HT-29 (cell line): ENCODE measurements at places on chromosomes 4 and X.

- DNase-seq = peak; percentile 8
Observed at GRCh38 chr4:155342142-155342541, 34.6 kb downstream of the MAP9 start.

GRCh38 chrX:154751203-154751668 is 359 bp upstream of the GAB3 start:
- DNase-seq = no peak

GRCh38 chrX:9770319-9770718 is 4.7 kb upstream of the GPR143 start:
- DNase-seq = no peak

DNA sequence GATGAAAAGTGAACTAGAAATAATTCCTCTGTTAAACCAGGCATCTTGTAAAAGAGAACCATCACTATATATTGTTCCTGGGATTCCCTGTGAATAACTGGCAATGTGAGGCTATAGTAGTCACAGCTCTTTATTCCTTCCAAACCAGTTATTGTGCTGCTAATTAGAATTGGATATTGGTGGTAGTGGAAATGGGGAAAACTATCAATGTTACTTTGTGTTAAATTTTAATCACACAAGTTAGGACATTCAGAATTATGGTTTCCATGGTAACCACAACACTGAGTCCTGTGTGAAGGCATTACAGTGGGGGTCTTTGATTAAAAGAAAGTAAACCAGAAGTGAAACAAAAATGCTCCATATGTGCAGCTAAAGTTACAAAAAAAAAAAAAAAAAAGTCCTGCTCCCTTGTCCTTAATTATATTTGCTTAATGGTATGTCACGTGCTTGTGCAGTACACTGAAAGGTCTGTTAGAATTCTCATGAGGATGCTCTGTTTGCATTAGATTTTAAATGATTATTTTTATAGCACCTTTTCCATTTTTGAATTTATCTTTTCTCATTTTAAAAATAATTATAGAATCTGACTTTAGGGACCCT is 200.4 kb downstream of the ADGRL3 start:
- DNase-seq = no peak

DNA sequence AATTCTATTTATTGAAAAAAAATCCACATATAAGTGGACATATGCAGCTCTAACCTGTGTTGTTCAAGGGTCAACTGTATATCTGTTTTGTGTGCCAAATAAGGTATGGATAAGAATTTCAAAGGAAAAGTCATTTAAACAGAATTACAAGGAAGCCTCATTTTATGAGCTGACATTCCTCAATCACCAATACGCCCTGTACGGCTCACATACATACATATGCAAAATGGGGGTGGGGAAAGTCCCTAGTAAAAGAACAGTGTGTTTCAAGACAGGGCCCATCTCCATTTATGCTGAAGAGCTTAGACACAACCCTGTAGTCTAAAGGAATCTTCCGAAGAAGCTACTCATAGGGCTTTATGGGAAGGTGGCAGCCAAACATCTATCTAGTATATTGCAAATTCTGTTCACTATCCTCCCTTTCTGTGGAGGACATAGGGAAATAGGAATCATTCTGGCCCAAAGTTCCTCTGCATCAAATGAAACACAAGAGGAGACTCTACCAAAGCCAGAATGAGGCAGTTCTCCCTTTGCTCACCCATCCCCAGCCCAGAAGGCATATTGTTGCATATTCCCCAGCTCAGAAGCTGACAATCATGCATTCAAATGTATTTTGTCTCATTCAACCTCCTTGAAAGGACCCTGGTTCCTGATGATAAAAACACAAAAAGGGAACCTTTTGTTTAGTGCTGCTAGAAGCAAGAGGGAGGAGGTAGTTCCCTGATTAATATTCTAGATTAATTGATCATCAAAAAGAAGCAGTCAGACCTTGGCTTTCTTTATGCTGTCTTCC is 13.7 kb upstream of the ZBTB33 start:
- DNase-seq = no peak

DNA sequence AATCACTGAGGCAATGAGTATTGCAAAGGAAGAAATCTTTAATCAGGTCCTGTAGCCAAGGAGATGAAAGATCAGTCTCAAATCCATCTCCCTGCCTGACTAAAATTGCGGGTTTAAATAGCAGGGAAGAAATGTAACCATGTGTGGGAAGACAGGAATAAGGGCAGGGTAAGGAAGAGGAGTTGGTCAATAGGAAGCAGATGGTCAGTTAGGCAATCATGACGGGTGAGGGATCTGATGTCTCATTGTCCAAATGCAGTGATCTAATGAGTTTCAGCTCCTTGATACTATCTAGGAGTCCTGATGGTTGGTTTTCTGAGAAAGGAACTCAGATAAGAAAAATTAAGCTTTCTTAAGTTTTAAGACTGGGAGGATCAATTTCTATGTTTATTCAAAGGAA is 200.8 kb downstream of the SPATA18 start:
- no peak for DNase-seq

- DNase-seq = no peak
Observed at GRCh38 chrX:132425744-132426318, 63.0 kb downstream of the MBNL3 start.

DNA sequence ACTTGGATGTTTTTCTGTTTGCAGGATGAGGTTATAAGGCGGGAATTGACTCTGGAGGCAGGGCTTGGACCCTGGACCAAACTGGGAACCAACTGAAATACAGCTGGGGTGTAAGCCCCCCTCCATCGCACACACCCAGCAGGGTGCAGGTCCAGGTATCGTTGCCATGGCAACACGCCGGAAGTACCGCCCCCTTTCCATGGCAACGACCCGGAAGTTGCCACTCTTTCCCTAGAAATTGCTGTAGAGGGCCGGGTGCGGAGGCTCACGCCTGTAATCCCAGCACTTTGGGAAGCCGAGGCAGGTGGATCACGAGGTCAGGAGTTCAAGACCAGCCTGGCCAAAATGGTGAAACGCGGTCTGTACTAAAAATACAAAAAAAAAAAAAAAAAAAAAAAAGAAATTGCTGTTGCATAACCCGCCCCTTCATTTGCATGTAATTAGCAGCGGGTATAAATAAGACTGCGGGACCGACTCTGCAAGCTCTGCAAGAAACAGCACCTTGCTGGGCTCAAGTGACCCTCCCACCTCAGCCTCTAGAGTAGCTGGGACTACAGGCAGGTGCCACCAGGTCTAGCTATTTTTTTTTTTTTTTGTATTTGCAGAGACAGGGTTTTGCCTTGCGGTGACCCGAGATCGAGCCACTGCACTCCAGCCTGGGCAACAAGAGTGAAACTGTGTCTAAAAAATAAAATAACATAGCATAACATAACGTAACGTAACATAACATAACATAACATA is 139.6 kb downstream of the CRLF2 start:
- DNase-seq = no peak

- no peak for DNase-seq
Observed at GRCh38 chrX:17826609-17827496, 34.2 kb downstream of the RAI2 start.

DNA sequence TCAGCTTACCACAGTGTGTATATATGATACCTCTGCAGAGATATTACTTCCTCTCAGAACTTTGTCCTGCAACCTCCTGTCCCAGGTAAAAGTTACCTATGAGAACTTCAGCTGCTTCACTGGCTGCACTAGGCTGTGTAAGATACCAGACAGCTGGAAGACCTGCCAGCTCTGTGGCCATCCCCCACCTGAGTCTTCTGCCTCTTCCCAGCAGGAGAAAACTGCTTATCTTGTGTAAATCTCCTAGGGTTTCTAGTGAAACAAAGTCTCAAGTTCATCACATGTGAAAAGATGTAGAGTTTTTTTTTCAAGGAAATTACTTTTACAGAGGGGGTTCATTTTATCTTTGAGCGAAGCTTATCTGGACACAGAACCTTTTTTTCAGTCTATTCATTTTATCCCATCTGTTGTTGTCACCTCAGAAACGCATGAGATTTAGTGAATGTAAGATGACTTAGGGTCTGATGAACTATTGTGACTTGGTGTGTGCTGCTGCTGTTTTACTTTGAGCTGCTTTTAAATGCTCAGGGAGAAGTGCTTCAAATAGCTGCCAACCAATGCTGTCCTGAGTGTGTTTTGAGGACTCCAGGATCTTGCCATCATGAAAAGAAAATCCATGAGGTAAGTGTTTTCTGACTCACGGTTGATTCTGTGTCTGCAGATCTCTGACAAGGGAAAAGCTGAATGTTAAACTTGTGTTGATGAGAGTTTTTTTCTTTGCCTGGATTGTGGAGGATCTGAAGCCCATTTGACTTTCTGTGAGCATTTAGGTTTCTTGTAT is 187.8 kb downstream of the FRAS1 start:
- DNase-seq = no peak

DNA sequence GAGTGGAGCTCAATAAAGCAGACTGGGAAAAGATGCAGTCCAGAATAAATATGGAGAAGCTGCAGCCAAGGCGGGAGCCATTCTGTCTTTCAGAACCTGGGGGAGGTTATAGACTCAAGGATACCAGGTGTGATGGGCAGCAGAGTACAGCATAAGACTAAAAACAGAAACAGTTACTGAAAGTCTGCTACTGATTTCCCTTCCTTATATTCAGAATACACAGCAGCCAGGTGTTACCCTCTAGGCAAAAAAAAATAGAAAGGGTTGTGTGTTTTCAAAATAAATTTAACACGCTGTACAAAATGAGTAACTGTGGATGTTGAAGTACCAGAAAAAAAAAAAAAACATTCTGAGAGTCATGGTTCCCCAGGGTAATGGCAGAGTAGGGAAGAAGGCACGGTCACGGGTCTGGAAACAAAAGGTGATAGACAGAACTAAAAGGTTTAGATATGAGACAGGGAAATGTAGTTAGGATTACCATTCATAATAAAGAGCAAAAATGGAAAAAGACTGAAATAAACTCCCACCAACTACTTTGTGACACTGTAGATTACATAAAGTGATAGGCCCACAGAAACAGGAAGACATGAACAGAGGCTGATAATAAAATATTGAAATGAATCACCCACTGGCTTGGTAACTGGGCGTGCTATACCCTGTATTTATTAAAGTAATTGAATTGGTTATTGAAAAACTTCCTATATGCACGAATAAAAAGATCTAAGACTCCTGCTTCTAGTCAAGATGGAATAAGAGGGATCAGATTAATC is 10.8 kb upstream of the HHIP start:
- no peak for DNase-seq

GRCh38 chr4:81722290-81722851 is 250.7 kb upstream of the RASGEF1B start:
- DNase-seq = no peak

DNA sequence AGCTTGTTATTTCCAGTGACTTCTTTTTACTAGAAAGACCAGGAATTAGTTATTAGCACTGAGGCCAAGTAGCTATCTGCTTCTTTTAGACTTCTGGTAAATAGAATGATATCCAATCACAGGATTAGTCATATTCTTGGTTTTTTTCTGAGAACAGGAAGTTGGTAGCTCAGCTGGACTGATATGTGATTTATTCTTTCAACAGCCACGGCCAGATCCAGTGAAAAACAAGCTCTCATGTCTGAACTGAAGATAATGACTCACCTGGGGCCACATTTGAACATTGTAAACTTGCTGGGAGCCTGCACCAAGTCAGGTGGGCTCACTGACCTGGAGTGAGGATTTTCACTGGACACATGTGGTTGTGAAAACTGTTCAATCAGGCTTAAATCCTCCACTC is 48.6 kb downstream of the PDGFRA start:
- no peak for DNase-seq

GRCh38 chr4:156038772-156039171 is 85.1 kb upstream of the CTSO start:
- DNase-seq = no peak

DNA sequence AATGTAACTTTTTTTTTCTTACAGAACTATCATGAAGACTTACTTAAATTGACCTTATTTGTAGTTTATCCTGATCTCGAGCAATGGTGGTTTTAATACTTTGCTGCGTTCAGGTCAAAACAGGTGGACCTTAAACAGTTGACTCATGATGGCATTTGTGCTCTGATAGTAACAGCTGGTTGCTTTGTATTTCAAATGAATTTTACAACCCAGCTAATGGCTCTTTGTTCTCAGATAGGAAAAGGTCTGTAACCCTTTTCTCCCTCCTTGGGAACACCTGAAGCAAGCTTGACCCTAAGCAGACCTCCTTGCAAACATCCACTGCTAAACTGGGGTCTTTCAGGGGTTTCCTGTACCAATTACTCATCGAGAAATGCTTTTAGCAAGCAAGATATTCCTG is 79.2 kb downstream of the F11 start:
- DNase-seq = no peak

- DNase-seq = no peak
Observed at GRCh38 chrX:87580862-87581261, 63.3 kb downstream of the KLHL4 start.

DNA sequence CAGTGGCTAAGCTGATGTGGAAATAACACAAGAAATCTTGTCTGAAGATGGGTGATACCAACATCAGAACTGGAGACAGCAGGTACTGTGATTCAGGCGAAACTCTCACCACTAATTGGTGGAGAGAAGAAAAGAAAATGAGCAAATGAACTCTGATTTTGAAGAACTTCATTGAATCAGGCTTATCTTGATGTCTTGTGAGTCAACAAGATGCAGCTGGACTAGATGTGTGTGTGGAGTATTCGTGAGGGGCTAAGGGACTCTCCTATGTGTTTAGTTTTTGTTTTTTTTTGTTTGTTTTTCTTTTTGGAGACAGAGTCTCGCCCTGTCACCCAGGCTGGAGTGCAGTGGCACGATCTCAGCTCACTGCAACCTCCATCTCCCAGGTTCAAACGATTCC is 131.6 kb downstream of the DHRSX start:
- DNase-seq = no peak

GRCh38 chr4:89152972-89153371 is 41.6 kb downstream of the TIGD2 start:
- no peak for DNase-seq

- no peak for DNase-seq
Observed at GRCh38 chrX:9611436-9612145, 146.7 kb downstream of the TBL1X start.

DNA sequence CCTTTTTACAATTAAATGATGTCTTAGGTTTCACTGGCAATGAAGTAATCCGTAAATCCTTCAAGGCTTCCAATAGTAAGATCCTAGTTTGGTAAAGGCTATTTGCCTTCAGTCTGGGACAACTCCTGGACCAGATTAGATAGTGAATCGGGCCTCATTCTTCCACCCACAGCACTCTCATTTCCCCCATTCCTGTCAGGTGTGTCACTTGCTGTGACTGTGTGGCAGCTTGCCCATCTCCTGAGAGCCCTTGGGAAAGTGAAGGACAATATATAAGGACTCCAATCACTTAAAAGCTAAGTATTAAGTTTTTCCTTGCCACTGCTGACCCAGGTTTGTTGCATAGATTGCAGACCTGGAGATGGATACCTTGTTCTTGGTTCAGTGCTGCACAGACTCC is 3.3 kb upstream of the GASK1B start:
- peak; percentile 55 for DNase-seq

- DNase-seq = no peak
Observed at GRCh38 chr4:75907966-75908365, 5.7 kb upstream of the PPEF2 start.

GRCh38 chr4:149500806-149501205 is 314.8 kb downstream of the IQCM start:
- no peak for DNase-seq

GRCh38 chr4:76677571-76678326 is 220.2 kb downstream of the SOWAHB start:
- peak; percentile 18 for DNase-seq
